ENCODE measurements at places on chromosomes 2 and 18. TPM values are rescaled to one million over a fixed set of nuclear protein-coding genes. Genes with fewer than 3 reads are reported as not detected.

GRCh38 chr18:77766421-77766820 is 516.8 kb downstream of the GALR1 start:
- no peak for DNase-seq

DNA sequence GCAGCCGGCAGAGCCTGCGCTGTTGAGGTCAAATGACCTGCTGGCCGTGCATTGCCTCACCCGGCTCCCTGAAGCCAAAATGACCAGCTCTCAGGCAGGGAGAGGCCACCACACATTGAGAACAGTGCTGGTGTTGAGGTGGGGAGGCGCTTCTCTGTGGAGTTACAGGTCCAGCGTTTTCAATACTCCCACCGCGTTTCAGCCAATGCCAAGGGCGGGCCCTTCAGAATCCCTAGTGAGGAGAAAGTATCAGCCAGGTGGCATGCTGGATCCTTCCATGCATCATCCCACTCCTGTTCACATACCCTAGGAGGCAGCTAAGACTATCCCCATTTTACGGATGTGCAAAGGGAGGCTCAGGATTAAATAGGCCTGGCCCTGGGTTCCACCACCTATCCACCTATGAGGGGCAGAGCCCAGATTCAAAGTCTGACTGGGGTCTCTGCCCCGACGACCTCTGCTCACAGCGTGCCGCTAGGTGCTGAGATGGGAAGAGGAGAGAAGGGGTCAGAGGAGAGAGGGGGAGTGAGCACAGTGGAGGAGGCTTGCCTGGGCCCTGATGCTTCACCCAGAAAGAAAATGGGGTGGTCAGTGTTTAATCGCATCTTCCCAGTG is 137.6 kb upstream of the ID2 start:
- no peak for DNase-seq

The KCNF1 gene
- 0.70 TPM for total RNA-seq

The MGAT4A gene
- 5.6 TPM for total RNA-seq

The EIF2AK3 gene
- total RNA-seq: 23.2 TPM

The HSBP1L1 gene
- total RNA-seq: not detected
